ENCODE measurements at places on chromosomes 1 and 21.
A peak's percentile ranks its signal among the peaks of the same experiment; 100 is the strongest.

GRCh38 chr1:206490771-206491405 lies 16.4 kb upstream of the RASSF5 start:
- DNase-seq, result no peak

DNA sequence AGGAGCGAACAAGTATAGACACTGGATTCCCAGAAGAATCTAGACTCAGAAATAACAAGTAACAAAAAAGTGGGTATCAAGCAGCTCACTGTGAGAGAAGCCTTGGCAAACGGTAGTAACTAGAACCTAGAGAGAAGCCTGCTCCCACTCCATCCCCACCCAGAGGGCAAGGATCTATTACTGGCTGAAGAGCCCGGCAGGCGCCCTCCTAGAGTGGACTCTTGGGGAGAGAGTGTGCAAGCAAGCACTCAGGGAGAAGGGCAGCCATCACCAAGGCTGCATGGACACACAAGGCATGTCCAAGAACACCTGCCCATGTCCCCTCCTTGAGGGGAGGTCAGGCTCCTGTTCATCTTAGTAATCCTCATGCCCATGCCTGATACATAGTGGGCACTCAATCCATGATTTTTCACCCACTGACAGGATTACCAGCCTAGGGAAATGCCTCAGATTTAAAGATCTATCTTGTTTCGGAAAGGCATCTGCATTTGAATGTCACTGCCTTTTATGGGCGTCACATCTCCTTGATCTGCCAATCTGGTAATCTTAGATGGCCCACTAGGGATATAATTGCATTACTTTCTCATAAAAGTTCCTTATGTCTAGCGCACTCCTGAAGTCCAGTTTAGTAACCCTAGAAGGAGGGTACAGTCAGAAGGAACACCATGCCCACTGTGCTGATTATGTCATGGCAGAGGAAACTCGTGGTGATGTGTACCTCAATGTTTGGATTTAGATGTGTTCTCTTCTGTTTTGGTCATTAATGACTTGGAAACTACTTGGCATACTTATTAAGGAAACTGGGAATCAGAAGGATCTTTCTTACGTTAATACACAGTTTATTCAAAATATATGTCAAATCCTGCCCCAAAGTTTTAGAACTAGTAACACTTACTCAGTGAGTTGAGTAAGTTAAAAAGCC lies 14.4 kb downstream of the CNN3 start:
- no peak for DNase-seq

DNA sequence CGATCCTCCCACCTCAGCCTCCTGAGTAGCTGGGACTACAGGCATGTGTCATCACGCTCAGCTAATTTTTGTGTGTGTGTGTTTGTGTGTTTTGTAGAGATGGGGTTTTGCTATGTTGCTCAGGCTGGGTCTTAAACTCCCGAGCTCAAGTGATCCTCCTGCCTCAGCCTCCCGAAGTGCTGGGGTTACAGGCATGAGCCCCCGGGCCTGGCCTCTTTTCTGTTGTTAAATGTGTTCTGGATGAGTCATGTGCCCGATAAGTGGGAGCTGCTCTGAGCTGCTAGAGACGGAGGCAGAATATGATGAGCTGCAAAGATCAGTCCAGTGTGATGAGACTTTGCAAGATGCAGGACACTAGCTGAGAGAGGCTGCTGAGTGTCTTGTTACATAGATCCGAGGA lies 75.5 kb downstream of the VPS13D start:
- no peak for DNase-seq

GRCh38 chr1:166489670-166490436 lies 323.1 kb upstream of the FAM78B start:
- peak; percentile 26 for DNase-seq

DNA sequence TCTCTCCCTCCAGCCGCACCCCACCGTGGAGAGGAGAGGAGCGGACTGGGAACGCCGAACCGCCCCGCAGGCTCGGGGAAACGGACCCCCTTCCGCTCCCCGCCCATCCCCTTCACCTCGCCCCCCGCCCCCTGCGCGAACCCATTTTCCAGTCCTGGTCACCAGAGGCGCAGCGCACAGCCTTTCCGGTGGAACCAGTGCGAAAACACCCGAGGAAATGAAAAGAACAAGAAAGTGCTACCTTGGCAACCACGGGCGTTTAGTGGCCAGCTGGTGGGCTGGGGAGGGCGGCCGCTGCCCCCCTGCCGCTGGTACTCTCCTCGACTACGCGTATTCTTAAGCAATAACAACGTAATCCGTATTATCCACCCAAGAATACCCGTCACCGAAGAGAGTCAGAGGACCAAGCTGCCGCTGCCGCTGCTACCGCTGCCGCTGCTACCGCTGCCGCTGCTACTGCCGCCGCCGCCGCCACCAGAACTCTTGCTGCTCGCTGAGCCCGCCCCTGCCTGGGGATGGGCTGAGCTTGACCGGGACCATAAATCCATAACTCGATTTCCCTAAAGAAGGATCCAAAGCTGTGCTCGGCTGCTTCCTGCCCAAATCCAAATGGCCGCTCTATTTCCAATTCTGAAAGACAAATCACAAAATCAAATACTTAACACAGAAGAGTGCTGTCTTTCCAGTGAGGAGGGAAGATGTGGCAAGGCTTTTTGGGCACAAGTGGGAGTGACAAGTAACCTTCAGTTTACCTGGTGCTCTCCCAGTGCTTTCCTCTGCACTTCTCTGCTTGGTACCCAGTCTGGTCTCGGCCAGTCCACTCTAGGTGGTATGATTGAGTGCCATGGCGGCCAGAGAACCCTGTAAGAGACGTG lies 125.2 kb upstream of the DPYD start:
- peak; percentile 46 for DNase-seq

GRCh38 chr21:15761507-15762100 lies 31.8 kb downstream of the USP25 start:
- DNase-seq, result no peak

DNA sequence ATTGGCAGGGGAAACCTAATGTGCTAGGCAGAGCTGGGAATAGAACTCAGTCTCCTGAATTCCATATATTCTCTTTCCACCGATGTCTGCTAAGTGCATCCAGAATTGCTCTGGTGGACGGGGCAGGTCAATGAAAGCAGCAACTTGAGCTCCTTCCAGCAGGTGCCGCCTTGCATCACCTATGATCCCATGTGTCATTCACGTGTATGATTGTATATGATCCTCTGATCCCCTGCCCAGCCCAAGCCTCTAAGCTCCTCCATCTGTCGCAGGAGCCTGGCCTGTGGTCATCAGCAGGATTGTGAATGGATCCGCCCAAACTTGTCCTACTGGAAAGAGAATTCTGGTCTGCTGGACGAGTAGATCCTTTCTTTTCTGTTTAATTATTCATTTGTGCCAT lies 13.1 kb downstream of the ACTA1 start:
- no peak for DNase-seq

DNA sequence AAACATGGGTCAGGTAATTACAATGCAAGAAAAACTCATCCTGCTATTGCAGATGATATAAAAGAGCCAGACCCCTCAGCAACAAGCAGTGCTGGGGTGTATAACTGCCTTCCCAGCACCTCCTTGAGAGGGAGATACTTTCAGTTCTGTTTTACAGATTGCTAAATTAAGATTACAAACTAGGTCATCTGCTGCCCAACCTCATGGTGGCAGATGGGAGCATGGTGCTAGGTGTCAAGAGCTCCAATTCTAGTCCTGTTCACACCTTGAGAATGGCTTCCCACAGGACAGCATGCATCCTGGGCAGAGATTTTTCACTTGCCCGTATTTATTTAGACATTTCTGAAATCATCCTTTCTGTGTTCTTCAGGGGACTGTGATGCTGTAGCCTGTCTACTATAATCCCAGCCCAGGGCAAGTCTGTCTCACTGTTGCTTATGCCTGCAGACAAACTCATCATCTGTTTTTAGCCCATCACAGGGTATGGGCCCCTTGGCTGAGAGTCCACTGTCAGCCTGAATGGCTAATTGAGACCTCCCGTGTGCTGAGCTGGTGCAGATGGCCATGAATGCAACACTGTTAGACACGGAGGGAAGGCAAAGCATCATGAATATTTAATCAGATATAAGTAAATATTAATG lies 40.2 kb upstream of the PBX1 start:
- no peak for DNase-seq

- no peak for DNase-seq
These were observed 45.9 kb downstream of the MARK1 start for GRCh38 chr1:220573836-220574235.

GRCh38 chr1:224851210-224851847 lies 78.1 kb upstream of the DNAH14 start:
- DNase-seq, result peak; percentile 53

DNA sequence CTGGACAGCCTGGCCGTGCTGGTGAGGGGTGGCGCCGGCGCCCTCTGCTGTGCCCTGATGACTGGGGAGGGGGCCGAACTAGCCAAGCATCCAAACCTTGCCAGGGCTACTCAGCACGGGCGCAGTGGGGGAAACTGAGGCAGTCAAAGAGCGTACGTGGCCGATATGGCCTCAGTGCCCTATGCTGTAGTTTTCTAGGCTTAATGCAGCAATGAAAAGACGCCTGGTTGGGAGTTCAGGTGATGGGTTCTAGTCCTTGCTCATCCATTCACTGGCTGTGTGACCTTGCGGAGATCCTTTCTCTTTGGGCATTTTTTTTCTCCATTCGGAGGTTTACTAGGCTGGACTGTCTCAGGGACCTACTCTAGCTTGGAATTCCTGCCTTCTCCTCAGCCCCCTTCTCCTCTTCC lies 822 bp downstream of the MTX1 start:
- no peak for DNase-seq

DNA sequence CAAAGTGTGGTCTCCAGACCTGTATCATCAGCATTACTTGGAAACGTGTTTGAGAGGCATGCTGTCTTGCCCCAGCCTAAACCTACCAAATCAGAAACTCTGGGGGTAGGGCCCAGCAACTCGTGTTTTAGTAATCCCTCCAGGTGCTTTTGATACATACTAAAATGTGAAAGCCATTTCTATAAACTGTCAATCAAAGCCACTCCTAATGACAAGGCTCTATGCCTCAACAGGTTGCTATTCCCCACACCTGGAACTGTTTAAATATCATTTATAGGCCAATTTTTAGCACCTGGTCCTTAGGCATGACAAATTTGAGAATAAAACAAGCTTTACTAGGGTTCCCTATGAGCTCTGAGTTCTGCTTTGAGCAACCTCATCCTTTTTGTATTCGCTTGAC lies 158.7 kb upstream of the NR5A2 start:
- no peak for DNase-seq

- DNase-seq, result no peak
These were observed 8.5 kb upstream of the ZC3H12A start for GRCh38 chr1:37465593-37466517.

GRCh38 chr21:38380481-38381137 lies 117.7 kb downstream of the ERG start:
- no peak for DNase-seq

- DNase-seq, result no peak
These were observed 10.2 kb upstream of the PLXNA2 start for GRCh38 chr1:208254376-208254775.

DNA sequence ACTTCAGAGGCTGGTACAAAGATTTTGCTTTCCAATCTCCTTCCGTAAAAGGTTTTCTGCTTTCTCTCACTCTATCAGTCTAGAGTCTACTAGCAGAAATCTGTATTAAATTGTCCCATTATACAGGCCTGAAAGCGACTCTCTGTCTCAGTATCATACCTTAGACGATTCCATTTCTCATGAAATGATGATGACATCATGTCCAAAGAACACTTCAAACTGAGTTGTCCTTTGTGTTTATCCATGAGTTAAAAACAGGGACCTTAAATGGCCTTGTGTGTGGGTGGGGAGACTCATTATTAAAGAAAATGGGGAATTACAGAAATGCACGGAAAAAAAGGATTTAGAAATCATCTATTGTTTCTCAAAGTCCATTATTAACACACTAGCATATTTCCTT lies 21.0 kb upstream of the SLC44A3 start:
- DNase-seq, result no peak

GRCh38 chr1:105793536-105794146 lies 1262.8 kb upstream of the PRMT6 start:
- DNase-seq, result peak; percentile 60

- no peak for DNase-seq
These were observed 4.3 kb upstream of the LRRC3 start for GRCh38 chr21:44450999-44451398.

- no peak for DNase-seq
These were observed 100.6 kb upstream of the RAB4A start for GRCh38 chr1:229170274-229170673.

GRCh38 chr1:116740296-116740695 lies 13.9 kb upstream of the CD2 start:
- DNase-seq, result no peak

DNA sequence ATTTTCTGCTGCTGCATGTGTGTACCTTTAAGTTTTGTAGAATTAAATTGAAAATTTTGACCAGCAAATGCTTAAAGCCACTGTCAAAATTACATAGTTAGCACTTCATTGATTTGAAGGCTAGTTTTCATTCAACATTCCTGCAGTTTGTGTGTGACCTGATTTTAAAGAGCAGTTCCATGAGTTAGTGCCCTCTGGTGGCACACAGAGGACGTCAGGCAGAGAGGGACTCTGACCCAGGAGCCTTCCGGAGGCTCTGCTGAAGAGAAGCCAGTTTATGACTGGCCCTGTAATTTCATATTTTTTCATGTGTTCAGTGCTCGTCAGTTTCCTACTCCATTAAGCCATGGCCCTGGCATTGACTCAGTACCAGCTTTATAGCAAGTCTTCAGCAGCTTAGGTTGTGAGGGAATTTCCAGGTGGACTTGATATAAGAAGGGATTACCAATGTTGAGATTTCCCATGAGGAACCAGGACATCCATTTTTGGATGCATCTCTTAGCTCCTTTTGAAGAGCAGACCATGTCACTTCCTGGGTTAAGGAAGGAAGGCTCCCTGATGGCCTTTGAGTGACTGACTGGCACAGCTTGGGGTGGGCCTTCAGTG lies 104.7 kb downstream of the CAMTA1 start:
- DNase-seq, result peak; percentile 5

DNA sequence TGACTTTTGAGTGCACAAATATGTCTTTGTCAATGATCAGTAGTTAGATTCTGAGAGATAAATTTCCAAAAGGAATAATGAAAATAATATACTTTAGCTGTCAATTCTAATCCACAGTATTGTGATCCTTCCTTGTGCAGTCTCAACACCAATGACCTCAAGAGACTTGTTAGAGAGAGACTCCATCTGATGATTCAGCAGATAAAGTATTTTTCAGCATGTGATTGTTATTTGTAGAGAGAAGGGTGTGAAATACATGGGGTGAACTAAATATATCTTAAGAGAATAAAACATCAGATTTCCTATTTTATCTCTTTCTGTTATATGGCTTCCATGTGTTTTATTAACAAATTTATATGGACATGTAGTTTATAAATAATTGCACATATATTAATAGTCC lies 5.9 kb upstream of the ZNF124 start:
- no peak for DNase-seq

GRCh38 chr1:112565800-112566199 lies 53.1 kb downstream of the ST7L start:
- DNase-seq, result no peak

DNA sequence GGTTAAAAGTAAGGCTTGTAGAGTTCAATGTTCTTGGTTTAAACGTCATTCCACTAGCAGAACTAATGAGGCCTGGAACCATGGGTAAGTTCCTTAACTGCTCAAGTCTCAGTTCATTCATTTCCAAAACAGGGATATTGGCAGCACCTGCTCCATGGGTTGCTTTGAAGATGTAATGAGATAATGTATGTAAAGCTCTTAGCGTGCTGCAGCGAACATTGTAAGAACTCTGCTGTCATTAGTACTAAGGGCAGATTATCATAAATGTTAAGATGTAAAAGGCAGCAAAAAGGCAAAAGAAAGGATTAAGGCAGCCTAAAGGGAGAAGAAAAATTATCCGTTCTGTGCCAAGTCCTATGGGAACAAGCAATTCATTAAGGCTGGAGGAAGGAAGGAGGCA lies 129.1 kb upstream of the NGF start:
- no peak for DNase-seq

GRCh38 chr21:45364468-45365185 lies 40.3 kb upstream of the COL18A1 start:
- DNase-seq, result no peak

All from COR-L47 (cell line).